ENCODE measurements at places on chromosomes 6 and 20.

- H3K27ac ChIP-seq: no peak overlapping the region
- no peaks in the 10 kb centered on the region for H3K36me3 ChIP-seq
- H3K4me1 ChIP-seq: peaks cover 5% of the 10 kb centered on the region
- H3K4me3 ChIP-seq: no peak overlapping the region
Observed at GRCh38 chr6:41214559-41215238, 13.4 kb upstream of the TREML4 start.

DNA sequence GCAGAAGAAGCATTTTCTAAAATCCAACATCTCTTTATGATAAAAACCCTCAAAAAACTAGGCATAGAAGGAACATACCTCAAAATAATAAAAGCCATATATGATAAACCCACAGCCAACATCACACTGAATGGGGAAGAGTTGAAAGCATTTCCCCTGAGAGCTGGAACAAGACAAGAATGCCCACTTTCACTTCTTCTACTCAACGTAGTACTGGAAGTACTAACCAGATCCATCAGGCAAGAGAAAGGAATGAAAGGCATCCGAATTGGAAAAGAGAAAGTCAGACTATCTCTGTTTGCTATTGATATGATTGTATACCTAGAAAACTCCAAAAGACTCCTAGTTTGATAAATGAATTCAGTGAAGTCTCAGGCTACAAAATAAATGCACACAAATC is 7.9 kb upstream of the CDK19 start:
- no peak for DNase-seq
- peaks cover 11% of the 10 kb centered on the region for H3K27me3 ChIP-seq
- no peak overlapping the region for H3K27ac ChIP-seq
- no peak overlapping the region for H3K4me3 ChIP-seq
- no peaks in the 10 kb centered on the region for H3K36me3 ChIP-seq
- H3K4me1 ChIP-seq: peaks cover 29% of the 10 kb centered on the region

GRCh38 chr20:50202677-50203076 is 12.0 kb downstream of the CEBPB start:
- no peak overlapping the region for H3K27ac ChIP-seq
- peaks cover 11% of the 10 kb centered on the region for H3K36me3 ChIP-seq
- DNase-seq: no peak
- H3K27me3 ChIP-seq: no peaks in the 10 kb centered on the region
- peaks cover 4% of the 10 kb centered on the region for H3K4me1 ChIP-seq
- no peak overlapping the region for H3K4me3 ChIP-seq

GRCh38 chr20:45892828-45893500 is 1.8 kb downstream of the CTSA start:
- peak overlapping the region; percentile 92 for H3K4me3 ChIP-seq
- H3K36me3 ChIP-seq: no peaks in the 10 kb centered on the region
- DNase-seq: no peak

GRCh38 chr20:3237958-3238615 is 903 bp downstream of the SLC4A11 start:
- H3K27ac ChIP-seq: no peak overlapping the region
- no peak for DNase-seq
- peaks cover 8% of the 10 kb centered on the region for H3K4me1 ChIP-seq
- H3K4me3 ChIP-seq: peak overlapping the region; percentile 58
- peaks cover 53% of the 10 kb centered on the region for H3K27me3 ChIP-seq

DNA sequence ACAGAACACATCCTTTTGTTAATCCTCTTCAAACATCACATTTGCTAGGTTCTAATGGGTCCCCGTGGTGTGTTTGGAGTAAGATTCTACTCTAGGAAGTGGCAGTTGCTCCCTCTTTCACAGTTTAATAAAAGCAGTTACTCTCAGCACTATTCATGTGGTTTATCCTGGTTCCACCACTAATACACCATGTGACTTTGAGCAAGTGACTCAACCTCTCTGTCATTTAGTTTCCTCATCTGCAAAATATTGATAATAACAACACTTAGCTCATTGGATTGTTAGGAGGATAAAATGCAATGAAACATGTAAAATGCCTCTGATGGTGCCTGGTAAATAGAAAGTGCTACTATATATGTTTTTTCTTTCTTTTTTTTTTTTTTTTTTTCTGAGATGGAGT is 488.0 kb upstream of the NOX3 start:
- H3K27me3 ChIP-seq: no peaks in the 10 kb centered on the region
- no peak overlapping the region for H3K27ac ChIP-seq
- H3K4me3 ChIP-seq: no peak overlapping the region
- H3K4me1 ChIP-seq: no peaks in the 10 kb centered on the region
- H3K36me3 ChIP-seq: no peaks in the 10 kb centered on the region

- peaks cover 3% of the 10 kb centered on the region for H3K27me3 ChIP-seq
- no peaks in the 10 kb centered on the region for H3K4me1 ChIP-seq
- no peak overlapping the region for H3K4me3 ChIP-seq
Observed at GRCh38 chr6:157685596-157686280, 137.3 kb upstream of the SNX9 start.

- DNase-seq: no peak
- H3K27me3 ChIP-seq: no peaks in the 10 kb centered on the region
- no peak overlapping the region for H3K27ac ChIP-seq
- peaks cover 5% of the 10 kb centered on the region for H3K4me1 ChIP-seq
Observed at GRCh38 chr6:21176197-21176596, 417.4 kb upstream of the SOX4 start.

DNA sequence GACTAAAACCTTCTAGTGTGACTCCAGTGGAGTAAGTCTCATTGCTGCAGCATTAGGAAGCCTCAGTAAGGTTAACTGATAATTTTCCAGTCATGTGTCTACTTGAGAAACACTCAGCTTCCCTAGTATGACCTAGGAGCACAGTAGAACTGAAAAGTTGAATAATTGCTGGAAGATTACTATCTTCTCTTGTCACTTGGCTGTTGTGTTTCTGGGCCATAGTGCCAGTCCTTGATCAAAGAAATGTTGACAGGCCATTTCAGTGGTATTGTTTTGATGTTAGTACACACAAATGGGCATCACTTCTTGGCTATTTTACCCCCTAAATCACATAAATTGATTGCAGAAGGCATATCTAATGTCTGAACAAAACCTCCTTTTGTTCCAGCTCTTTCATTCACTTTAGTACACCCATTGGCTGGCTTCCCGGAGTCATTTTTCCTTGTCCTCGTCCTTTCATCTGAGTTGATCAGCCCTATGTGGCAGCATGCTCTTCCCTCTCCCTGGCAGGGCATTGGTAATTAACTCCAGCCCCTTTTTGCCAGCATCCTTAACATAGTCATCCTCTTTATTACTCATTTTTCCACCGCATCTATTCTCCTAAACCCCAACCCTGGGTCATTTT is 6.0 kb downstream of the ENPP3 start:
- no peak overlapping the region for H3K27ac ChIP-seq
- H3K36me3 ChIP-seq: peaks cover 7% of the 10 kb centered on the region
- no peak for DNase-seq
- H3K4me3 ChIP-seq: no peak overlapping the region
- H3K27me3 ChIP-seq: no peaks in the 10 kb centered on the region
- peaks cover 3% of the 10 kb centered on the region for H3K4me1 ChIP-seq

GRCh38 chr20:37570419-37570818 is 42.7 kb upstream of the BLCAP start:
- no peaks in the 10 kb centered on the region for H3K36me3 ChIP-seq
- H3K4me1 ChIP-seq: no peaks in the 10 kb centered on the region
- DNase-seq: no peak
- no peak overlapping the region for H3K4me3 ChIP-seq
- peaks cover 34% of the 10 kb centered on the region for H3K27me3 ChIP-seq
- no peak overlapping the region for H3K27ac ChIP-seq

DNA sequence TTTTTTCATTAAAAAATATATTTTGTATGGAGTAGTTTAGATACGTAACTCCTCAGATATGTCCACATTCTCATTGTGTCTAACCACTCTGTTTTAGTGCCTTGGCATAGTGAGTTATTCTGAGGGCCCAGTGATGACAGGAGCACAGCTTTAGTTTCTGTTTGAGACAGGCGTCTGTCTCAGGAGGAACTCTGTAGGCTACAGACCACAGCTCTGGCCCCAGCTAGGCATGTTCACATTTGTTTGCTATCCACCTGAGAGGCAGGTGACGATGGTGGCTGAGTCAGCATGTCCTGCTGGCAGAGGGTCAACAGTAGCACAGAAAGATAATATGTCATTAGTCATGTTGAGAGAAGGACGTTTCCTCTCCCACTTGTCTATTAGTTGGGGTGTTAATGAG is 16.3 kb downstream of the LRRC1 start:
- no peaks in the 10 kb centered on the region for H3K27me3 ChIP-seq
- H3K4me1 ChIP-seq: peaks cover under 1% of the 10 kb centered on the region
- H3K36me3 ChIP-seq: no peaks in the 10 kb centered on the region
- no peak for DNase-seq
- H3K4me3 ChIP-seq: no peak overlapping the region
- no peak overlapping the region for H3K27ac ChIP-seq

DNA sequence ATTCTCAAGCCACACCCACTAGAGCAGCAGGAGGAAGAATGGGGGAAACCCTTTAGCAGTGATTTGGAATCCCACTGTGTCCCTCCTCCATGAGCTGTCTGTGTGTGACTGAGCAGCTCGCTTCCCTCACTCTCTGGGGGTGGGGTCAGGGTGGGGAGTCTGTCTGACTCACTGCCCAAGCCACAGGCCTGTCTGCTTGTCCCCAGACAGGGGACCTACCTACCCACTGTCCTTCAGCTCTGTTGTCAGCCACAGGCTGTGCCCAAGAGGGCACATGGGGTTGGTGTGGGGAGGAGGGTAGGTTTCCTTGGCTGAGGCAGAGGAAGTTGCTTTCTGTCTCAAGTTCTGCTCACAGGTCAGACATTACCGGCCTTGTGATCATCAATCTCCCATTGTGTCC is 127.0 kb downstream of the MAFB start:
- H3K4me3 ChIP-seq: no peak overlapping the region
- H3K27me3 ChIP-seq: no peaks in the 10 kb centered on the region
- no peak overlapping the region for H3K27ac ChIP-seq

GRCh38 chr6:6217855-6218758 is 102.4 kb downstream of the F13A1 start:
- no peak overlapping the region for H3K27ac ChIP-seq
- no peak overlapping the region for H3K4me3 ChIP-seq
- no peaks in the 10 kb centered on the region for H3K36me3 ChIP-seq
- DNase-seq: no peak
- H3K4me1 ChIP-seq: no peaks in the 10 kb centered on the region
